ENCODE measurements at places on chromosomes 2 and 18. TPM values are rescaled to one million over a fixed set of nuclear protein-coding genes. Genes with fewer than 3 reads are reported as not detected.

DNA sequence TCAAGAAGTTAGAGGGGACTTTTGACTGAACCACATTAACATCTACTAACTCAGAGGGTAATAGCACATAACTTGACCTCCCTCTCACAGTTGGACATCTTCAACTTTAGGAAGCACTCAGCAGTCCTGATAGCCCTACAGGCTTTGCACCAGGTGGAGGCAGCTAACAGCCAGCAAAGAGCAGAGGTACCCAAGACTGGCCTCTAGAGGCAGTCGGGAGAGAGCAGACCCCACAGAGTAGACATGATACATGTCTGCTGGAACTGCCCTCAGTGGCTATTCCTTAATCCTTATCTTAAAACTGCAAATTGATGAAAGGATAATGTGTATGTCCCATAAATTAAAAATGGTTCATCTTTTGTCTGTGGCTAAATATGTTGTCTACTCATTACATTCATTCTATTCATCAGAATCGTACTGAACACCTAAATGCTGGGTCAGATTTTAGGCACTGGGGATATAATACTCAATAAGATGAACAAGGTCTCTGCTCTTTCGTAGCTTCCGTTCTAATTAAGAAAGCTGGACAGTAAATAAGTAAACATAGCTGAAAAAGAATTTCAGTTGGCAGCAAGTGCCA, 49.8 kb downstream of the CAB39 start:
- peak overlapping the region; percentile 52 for H3K27ac ChIP-seq
- H3K4me3 ChIP-seq: no peak overlapping the region
- DNase-seq: peak; percentile 55
- H3K4me1 ChIP-seq: peaks cover 51% of the 10 kb centered on the region
- H3K36me3 ChIP-seq: peaks cover 71% of the 10 kb centered on the region

DNA sequence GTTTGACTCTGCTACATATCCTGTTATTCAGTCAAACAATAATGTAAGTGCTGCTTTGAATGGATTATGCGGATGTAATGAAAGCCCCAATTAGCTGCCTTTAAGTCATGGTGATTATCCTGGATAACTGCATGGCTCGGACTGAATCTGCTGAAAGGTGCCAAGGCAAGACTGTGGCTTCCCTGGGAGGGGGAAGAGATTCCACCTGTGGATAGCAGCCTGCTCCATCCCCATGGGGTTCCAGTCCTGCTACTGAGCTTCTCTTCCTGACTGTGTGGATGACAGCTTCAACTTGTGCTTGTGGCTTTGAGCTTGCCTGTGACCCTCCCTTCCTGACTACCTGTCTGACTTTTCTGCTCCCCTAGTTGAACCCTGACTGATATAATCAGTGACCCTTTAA, 540.0 kb upstream of the GYPC start:
- H3K4me3 ChIP-seq: no peak overlapping the region
- no peaks in the 10 kb centered on the region for H3K4me1 ChIP-seq
- no peaks in the 10 kb centered on the region for H3K36me3 ChIP-seq
- H3K27ac ChIP-seq: no peak overlapping the region
- no peaks in the 10 kb centered on the region for H3K27me3 ChIP-seq

Gene SERPINB4
- not detected for total RNA-seq

Gene DOK6
- total RNA-seq: not detected

DNA sequence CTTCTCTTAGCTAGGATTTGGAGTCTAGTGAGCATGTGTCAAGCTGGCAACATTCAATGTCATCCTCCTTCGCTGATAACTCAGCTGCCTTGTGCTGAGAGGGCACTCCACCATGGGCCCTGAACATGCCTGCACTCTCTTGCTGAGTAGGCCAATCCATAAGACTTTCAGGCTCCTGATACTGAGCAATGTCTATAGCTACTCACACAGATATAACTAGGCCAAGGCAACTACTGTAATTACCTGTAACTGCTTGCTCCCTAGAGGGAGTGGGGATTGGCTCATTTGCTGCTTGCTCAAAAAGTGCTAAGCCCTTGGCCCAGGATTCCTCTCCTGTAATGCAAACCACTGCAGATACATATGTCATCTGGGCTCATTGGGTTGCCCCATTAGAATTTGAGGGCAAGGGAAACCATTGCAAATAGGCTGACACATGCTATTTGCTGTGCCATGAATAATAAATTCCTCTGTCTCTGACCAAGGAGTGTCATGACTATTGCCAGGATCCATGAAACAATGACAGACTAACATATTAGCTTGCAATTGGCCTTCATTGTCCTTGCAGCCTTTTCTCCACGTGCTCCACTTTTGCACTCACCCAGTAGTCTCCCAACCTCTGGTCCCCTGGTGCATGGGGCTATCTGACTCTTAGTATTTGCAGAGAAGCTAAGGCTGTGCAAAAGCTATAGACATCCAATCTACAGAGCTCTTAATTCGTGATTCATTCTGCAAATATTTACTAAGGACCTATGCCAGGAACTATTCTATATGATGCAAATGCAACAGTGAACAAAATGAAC, 36.9 kb upstream of the BMPR2 start:
- H3K36me3 ChIP-seq: no peaks in the 10 kb centered on the region
- peaks cover 4% of the 10 kb centered on the region for H3K27me3 ChIP-seq

DNA sequence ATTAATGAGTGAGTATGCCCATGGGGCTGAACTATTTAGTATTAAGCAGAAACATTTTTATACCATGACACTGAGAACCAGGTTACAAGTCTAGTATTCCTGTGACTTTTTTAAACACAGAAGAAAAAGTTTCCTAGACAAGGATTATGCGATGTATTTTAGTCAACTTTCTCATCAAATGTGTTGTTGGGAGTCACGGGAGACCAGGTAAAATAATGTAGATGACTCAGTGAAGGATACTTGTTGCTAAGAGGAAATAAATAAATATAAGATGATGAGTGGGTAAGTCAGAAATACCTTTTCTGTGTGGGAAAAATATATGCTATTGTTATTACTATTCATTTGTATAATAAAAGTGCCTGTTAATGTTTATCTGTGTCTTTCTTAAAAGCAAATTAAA, 23.4 kb downstream of the MBD5 start:
- H3K4me3 ChIP-seq: no peak overlapping the region
- peaks cover 3% of the 10 kb centered on the region for H3K36me3 ChIP-seq
- DNase-seq: no peak
- no peak overlapping the region for H3K27ac ChIP-seq

GRCh38 chr2:74099271-74099670, 48.4 kb downstream of the BOLA3 start:
- no peaks in the 10 kb centered on the region for H3K27me3 ChIP-seq
- H3K36me3 ChIP-seq: peaks cover 9% of the 10 kb centered on the region
- H3K4me3 ChIP-seq: no peak overlapping the region
- H3K4me1 ChIP-seq: no peaks in the 10 kb centered on the region

Gene INPP5D
- total RNA-seq: 152 TPM

DNA sequence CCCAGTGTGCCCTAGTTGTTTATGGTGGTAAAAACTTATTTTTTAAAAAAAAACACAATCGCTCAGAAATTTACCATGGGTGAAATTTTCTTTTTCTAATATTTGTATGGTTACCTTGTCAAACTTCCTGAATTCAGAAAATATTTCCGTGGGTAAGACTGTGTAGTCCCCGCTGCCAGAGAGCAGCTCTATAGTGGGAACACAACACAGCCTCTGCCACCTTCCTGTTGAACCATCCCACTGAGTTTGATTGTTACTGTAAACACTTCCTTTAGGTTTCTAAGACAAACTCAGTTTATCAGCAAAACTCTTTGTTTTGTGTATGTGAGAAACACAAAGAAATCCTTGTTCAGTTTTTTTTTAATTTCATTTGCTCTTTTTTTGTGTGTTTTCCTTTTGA, 17.9 kb downstream of the DNAH6 start:
- H3K36me3 ChIP-seq: no peaks in the 10 kb centered on the region
- no peak overlapping the region for H3K4me3 ChIP-seq
- peaks cover 3% of the 10 kb centered on the region for H3K27me3 ChIP-seq
- peaks cover 2% of the 10 kb centered on the region for H3K4me1 ChIP-seq
- H3K27ac ChIP-seq: no peak overlapping the region
- no peak for DNase-seq

DNA sequence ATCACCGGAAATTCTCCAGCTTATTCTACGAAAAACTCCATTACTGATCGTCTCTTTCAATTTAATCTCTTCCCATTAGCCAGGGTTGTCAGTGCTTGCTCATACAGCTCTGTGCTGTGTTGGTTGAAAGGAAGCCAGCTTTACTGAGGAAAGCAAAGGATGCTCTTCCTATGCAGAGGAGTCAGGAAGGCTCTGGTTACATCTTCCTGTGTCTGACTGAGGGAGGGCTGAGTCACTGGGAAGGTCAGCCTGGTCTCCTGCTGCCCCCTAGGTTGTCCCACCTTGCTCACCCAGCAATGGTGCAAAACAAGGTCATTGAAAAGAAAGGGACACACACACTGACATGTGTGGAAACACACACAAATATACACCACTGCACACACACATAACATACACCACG, 975.6 kb downstream of the DCDC2C start:
- no peak overlapping the region for H3K4me3 ChIP-seq
- H3K4me1 ChIP-seq: no peaks in the 10 kb centered on the region
- no peaks in the 10 kb centered on the region for H3K27me3 ChIP-seq
- DNase-seq: no peak
- H3K36me3 ChIP-seq: no peaks in the 10 kb centered on the region

Gene CERKL
- total RNA-seq: not detected

DNA sequence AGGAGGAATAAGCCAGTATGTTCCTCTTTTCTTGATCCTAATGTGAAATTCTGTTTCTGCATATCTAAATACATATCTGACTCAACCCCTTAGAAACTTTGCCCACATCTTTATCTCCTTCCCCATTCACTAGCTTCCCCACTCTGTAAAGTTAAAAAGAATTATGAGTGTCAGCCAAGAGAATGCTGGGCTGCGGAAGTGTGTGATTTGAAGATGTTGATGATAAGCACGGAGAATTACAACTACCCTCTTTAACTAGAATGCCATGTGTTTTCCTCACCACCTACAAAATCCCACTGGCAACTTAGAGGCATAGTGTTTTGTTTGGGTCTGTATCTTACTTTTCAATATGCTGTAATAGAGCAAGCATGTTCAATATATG, 490.4 kb upstream of the FANCL start:
- H3K36me3 ChIP-seq: no peaks in the 10 kb centered on the region
- DNase-seq: no peak
- H3K4me1 ChIP-seq: no peaks in the 10 kb centered on the region
- H3K27ac ChIP-seq: no peak overlapping the region

GRCh38 chr2:63772061-63772460, 69.6 kb upstream of the UGP2 start:
- no peak overlapping the region for H3K4me3 ChIP-seq

DNA sequence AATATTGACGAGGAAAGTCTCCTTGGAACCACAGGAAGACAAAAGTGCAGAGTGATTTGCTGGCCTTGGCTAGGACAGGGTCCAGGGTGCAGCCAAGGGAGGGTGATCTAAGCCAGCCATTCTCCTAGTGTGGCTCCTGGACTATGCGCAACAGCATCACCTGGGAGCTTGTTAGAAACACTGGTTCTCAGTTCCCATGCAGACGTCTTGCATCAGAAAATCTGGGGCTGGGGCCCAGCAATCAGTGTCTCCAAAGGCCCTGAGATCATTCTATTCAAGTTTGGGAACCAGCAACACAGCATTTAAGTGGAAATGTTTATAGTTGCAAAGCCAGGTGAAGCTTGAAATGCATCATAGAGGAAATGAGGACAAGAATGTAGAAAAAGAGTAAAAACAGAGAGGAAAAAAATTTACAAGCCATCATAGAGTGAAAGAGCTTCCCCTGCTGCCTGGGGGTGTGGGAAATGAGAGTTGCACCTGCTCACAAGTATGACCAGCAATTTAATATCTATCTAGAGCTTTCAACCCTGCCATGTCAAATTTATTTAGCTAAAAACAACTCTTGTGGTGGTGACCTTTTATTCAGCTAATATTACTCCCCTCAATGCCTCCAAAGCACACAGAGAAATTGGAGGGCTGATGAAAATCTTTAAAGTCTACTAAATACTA, 54.4 kb upstream of the SEC11C start:
- H3K36me3 ChIP-seq: no peaks in the 10 kb centered on the region
- no peak for DNase-seq
- H3K27ac ChIP-seq: no peak overlapping the region
- no peak overlapping the region for H3K4me3 ChIP-seq
- peaks cover 14% of the 10 kb centered on the region for H3K27me3 ChIP-seq

DNA sequence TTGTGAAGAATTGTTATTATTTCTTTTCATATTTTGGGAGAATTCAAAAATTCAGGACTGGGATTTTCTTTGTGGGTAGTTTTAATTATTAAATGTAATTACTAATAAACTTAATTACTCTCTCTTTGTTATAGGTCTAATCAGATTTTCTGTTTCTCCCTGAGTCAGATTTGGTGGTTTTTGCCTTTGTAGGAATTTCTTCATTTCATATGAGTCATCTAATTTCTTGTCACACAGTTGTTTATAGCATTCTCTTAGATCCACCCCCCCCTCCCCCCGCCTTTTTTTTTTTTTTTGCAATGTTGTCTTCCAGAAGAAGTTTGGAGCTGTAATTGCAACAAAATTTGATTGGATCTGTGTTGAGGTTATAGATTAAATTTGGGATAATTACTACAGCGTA, 26.0 kb upstream of the GALR1 start:
- H3K4me3 ChIP-seq: no peak overlapping the region
- DNase-seq: no peak
- H3K4me1 ChIP-seq: peaks cover 2% of the 10 kb centered on the region
- H3K27ac ChIP-seq: no peak overlapping the region

DNA sequence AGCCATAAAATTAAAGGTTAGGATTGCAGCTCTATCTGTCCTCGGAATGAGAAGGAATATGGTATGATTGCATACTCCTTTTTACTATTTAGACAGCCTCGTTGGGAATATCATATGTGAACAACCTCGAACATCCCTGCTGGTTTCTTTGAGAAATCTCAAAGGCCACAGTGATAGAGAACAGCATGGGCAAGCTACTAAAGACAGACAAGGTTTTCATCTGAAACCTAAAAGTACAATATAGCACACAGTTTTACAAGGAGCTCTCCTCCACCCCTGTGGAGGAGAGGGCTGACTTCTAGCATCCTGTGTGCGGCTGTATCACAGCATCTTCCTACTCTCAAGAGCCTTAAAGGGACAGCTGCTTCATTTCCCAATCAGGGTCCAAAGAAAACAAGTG, 104.3 kb downstream of the VWC2L start:
- H3K27ac ChIP-seq: no peak overlapping the region
- H3K27me3 ChIP-seq: no peaks in the 10 kb centered on the region
- H3K36me3 ChIP-seq: no peaks in the 10 kb centered on the region
- H3K4me3 ChIP-seq: no peak overlapping the region

GRCh38 chr2:189542145-189542882, 38.3 kb downstream of the SLC40A1 start:
- H3K27me3 ChIP-seq: peaks cover 6% of the 10 kb centered on the region
- DNase-seq: no peak
- no peaks in the 10 kb centered on the region for H3K36me3 ChIP-seq

Measured in activated CD8-positive, alpha-beta memory T cell treated with anti-CD3 and anti-CD28 coated beads, Interleukin-2, amount 10 ng/mL, durations not matched to agents 7 days and 5 days (primary cell).